Activated CD4-positive, alpha-beta T cell treated with anti-CD3 and anti-CD28 coated beads, Interleukin-2, amount 50 U/mL, for 4 hours (primary cell): ENCODE measurements at places on chromosomes 7 and 10.

DNA sequence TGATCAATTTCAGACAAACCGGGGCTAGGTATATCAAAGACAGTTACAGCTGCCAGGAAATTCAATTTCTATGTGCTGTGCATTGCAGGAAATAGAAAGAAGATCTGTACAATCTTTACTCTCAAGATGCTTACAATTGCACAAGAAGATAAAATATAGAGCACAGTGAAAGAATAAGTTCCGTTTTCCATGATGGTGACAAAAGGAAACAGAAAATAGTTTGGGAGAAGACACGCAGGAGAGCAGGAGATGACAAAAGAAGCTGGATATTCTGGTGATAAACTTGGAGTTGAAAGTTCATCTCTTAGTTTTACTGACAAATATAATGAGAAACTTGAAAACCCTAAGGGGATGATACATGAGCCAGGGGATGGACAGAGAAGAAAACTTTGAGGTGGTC lies 646.0 kb downstream of the PARD3 start:
- DNase-seq: no peak

GRCh38 chr7:97835296-97836138 lies 36.7 kb downstream of the ASNS start:
- DNase-seq: peak; percentile 47

GRCh38 chr10:34205452-34205851 lies 609.6 kb downstream of the PARD3 start:
- no peak for DNase-seq

GRCh38 chr7:35707422-35707821 lies 12.5 kb upstream of the HERPUD2 start:
- DNase-seq: no peak

DNA sequence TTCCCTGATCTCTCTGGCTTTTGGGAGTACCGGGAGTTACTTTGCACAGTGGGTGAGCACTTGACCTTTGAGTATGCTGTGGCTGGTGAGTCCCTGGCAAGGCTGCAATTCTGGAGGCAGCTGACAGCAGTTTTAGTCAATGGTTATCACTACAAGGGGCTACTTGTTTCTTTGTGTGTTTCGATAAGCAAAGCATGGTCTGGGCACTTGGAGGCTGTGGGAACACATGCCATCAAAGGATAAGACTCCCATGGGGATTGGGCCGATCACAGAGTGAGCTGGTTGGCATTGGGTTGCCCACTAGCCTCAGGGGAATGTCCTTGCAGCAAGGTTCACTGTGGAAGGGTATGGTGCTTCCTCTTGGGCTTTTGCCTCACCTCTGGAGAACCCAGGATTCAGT lies 208.2 kb downstream of the SNX13 start:
- no peak for DNase-seq

DNA sequence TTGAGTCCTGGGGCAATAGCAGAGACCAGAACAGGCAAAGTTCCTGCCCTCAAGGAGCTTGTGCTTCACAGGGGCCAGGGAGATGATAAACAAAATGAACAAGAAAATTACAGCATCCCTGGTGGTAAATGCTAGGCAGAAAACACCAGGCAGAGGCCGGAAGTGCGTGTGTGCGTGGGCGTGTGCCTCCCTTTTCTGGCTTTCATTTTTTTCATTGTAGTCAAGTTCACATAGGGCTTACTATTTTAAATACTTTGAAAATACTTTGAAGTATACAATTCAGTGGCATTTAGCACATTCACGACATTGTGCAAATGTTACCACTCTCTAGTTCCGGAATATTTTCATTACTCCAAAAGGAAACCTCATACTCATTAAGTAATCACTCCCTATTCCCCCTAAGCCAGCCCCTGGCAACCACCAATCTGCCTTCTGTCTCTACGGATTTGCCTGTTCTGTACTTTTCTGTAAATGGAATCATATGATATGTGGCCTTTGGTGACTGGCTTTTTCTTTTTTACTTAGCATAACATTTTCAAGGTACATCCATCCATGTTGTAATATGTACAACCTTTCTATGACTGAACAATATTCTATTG lies 88.1 kb upstream of the PDCD4 start:
- DNase-seq: peak; percentile 76
